ENCODE measurements at places on chromosomes 5 and 9.
A peak's percentile ranks its signal among the peaks of the same experiment; 100 is the strongest.

- no peak for DNase-seq
These were observed 665 bp downstream of the TCF7 start for GRCh38 chr5:134114886-134115805.

- DNase-seq, result no peak
These were observed 3.2 kb downstream of the PIP5KL1 start for GRCh38 chr9:127927201-127927987.

GRCh38 chr5:141585594-141585993 is 33.2 kb downstream of the DIAPH1 start:
- no peak for DNase-seq

- DNase-seq, result no peak
These were observed 386.0 kb downstream of the CHSY3 start for GRCh38 chr5:130290219-130290618.

- DNase-seq, result peak; percentile 80
These were observed 185.5 kb upstream of the KCNN2 start for GRCh38 chr5:114176356-114176755.

- no peak for DNase-seq
These were observed 232.0 kb downstream of the IRX1 start for GRCh38 chr5:3827624-3828023.

GRCh38 chr5:69498384-69498783 is 5.8 kb downstream of the OCLN start:
- DNase-seq, result peak; percentile 40

GRCh38 chr5:35835796-35836742 is 20.6 kb upstream of the IL7R start:
- DNase-seq, result no peak

DNA sequence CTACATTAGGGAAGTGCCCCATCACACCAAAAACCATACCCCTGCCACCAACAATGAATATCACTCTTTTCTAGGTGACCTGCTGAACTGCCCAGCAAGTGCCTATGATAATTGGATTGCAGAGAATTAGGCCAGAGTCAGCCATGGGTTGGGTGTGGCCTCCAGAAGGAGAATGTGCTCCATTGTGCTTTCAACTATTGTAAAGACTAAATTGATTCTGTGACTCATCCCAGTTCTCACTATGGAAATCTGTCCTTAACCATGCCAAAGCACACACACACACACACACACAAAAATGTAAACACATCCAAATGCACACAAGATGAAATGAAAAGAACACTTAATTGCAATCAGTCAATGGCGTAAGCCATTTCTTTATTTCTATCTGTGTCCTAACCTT is 25.7 kb downstream of the DRD1 start:
- DNase-seq, result no peak

- peak; percentile 85 for DNase-seq
These were observed at the start of gene MELK for GRCh38 chr9:36572515-36573418. MELK (plus strand) TSS chr9:36572895; CDS start chr9:36581682, 8,787 bp downstream.

DNA sequence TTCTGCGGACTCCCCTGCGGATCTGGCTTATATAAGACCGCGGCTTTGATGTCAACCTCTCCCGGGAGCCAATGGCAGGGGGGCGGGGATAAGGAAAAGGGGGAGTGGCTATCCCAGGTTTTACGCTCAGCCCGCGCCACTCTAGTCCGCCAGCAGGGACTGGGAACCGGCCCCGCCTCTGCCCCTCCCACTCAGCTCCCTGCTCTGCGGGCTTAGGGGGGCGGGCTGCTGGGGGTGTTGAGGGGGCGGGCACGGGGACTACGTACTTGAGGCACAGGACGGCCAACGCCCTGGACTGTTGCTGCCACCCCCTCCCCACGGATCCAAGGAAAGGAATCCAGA is at the start of gene HAND1:
Gene HAND1 (minus strand): TSS at position 4 of the 342 bp plus-strand sequence. CDS start 219 bp downstream, outside the sequence.
- DNase-seq, result peak; percentile 58

- no peak for DNase-seq
These were observed 21.9 kb downstream of the SAR1B start for GRCh38 chr5:134610725-134611124.

GRCh38 chr9:103261951-103262350 is 266.8 kb downstream of the CYLC2 start:
- no peak for DNase-seq

- peak; percentile 73 for DNase-seq
These were observed 15.5 kb downstream of the TYRP1 start for GRCh38 chr9:12708562-12709298.

- no peak for DNase-seq
These were observed 19.5 kb downstream of the FLT4 start for GRCh38 chr5:180629831-180630382.

GRCh38 chr5:40654377-40654991 is 25.2 kb upstream of the PTGER4 start:
- peak; percentile 45 for DNase-seq

GRCh38 chr9:76697081-76697480 is 67.2 kb upstream of the PCA3 start:
- DNase-seq, result no peak

DNA sequence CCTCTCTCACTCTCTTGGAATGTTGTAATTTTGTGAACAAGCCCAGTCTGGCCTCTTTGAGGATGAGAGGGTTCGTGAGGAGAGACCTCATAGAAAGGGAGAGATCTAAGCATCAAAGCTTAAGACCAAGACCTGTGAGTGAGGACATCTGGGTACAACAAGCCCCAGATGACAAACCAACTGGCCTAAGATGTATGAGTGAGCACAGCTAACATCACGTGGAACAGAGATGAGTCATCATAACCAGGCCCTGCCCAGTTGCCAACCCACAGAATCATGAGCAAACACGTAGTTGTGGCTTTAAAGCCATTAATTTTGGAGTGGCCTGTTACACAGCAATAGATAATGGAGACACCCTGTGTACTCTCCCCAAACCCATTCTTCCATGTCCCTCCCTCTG is 439.1 kb upstream of the KIF2A start:
- peak; percentile 63 for DNase-seq

DNA sequence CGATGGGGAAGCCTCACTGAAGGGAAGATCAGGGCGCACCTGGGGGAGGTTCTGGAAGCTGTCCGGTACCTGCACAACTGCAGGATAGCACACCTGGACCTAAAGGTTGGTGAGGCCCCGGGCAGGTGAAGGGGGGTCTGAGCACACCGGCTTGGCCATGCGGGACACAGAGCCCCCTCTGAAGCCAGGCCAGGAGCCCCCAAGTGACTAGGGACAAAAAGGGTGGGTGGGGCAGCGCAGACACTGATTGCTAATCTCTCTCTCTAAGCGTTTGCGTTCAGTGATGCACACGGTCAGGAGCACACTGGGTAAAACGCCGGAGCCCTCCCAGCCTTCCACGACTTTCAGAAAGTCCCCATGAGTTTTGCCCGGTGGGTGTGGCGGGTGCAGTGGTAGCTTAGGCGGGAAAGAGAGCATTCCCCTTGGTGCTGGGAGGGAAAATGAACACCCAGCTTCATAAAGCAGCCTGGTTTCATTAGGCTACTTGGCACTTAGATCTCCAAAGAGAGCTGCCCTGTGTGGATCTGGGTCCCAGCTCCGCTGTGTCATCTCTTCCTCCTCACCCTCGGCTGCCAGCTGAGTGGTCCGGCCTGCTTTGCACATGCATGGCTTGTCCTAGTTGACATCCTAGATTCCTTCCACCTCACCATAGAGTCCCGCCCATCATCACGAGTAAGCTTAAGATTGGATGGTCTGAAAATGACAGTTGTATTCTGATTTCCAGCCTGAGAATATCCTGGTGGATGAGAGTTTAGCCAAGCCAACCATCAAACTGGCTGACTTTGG is 74.2 kb upstream of the OTULINL start:
- no peak for DNase-seq

- no peak for DNase-seq
These were observed 74.7 kb downstream of the S1PR3 start for GRCh38 chr9:89065921-89066320.

- DNase-seq, result no peak
These were observed 34.3 kb downstream of the UBE2R2 start for GRCh38 chr9:33851301-33851700.

GRCh38 chr9:1083325-1083913 is 33.3 kb downstream of the DMRT2 start:
- peak; percentile 57 for DNase-seq

DNA sequence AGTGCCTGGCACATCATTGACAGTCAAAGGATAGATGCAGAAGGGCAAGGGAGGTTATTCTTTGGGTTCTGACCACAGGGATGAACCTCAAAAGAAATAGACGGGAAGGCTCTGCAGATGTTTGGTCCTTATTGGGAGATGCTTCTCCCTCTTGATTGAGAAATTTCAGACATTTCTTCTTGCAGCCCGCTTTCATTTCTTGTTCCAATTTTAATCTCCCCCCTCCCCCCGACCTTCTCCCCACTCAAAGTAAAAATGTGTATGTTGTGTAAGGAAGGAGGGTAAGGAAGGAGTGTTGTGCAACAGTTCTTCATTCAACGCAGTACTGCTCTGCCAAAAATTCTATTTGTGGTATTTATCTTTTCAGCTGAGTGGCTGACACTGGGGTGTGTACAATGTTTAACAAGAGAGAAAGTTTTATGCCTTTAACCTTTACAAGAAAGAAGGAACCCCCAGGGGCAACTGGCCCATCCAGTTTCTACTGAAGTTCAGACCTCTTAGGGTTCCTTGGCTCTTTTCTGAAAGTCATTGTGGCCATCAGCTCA is 46.3 kb upstream of the TNFSF15 start:
- DNase-seq, result peak; percentile 36

- DNase-seq, result no peak
These were observed 59.3 kb downstream of the GALNT10 start for GRCh38 chr5:154249826-154250225.

DNA sequence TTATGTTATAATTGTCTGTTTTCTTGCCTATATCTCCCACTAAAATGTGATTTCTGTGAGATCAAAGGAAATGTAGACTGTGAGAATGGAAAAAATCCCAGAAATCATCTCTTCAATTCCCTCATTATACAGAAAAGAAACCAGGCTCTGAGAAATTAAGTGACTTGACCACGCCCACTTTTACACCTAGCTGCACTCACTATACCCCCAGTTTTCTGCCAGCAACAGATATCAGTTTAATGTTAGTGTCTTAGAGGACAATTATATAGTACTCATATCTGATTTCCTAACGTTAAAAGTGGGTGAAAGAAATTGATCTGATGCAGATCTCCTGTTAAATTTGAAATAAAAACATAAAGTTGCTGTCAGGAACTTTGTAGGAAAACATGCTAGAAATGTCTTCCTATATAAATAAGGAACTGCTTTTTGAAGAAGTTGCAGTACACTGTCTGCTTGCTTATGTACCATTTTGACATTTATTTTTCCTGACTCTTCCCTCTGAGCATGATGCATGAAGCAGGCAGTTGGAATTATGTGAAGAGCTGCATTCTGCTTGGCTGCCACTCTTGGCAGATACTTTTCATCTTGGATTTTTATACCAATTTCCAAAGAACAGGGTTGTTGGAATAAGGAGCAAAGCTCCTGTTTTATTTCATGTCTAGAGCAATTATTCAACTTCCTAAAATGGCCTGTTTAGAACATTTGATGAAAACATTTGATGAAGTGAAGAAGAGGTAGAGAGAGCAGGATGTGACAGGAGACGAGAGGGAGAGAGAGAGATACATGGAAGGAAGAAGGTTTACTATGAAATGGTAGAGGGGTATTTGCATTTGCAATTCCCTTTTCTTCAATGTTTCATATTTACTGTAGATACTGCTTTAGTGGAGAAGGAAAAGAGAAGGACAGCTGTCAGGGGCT is 57.3 kb upstream of the RICTOR start:
- no peak for DNase-seq

DNA sequence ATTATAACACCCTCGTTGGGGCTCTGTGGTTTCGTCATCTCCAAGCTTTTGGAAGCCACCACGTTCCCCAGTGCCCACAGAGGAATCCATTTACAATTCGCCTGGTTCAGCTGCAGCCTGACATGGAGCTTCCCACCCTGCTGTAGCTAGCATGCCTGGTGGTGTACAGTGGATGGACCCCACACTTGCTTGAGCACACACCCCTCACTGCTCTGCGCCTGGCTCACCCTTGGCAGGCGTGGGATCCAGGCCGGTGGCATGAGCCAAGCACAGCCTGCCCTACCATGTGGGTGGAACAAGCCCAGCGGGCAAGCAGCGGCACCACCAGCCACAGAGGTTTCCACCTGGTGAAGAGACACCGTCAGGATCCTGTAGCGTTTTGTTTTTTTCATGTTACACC is 1045.7 kb upstream of the CDH9 start:
- no peak for DNase-seq

DNA sequence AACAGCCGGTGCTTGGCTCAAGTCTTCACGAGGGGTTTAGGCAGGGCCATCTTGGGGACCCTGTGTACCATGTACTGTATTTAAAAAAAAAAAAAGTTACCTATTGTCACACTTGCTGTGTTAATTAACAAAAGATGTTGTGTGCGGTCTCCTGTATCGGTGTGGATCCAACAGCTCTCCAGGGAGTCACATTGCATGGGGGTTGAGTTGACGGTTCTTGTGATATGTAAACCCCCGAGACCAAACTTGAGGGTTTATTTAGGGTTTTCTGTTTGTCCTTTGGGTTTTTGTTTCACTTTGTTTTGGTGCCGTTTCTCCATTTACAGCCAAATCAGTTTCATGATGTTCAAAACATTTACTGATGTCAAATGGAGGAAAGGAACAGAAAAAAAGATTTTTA is 22.2 kb downstream of the AMBP start:
- no peak for DNase-seq

DNA sequence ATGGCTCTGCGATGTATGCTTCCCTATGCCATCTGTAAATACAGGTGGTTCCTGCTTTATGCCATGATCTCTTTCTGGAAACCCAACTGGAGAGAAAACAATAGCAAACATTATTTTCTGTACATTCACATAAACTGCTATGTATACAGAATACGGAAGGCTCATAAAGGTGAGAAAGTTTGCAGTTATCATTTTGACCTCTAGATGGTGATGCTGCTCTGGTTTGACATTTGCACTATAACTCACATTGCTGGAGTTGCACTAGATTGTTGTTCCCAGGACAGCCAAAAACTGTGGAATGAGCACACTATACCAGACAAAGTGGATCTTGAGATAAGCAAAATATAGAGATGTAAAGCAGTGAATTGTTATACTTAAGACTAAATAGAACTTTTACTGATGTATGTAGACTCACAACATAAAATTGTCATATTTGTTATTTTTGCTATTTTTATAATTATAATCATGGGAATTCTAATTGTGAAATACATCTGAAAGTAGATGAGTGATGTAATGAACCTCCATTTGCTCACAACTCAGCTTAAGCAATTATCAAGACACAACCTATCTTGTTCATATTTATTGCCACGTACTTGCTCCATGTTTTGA is 246.5 kb downstream of the PTPRD start:
- no peak for DNase-seq
